ENCODE measurements at places on chromosomes 3 and 15. TPM values are rescaled to one million over a fixed set of nuclear protein-coding genes. Genes with fewer than 3 reads are reported as not detected.

The FSTL1 gene
- 0.94 TPM for total RNA-seq

The SNX22 gene
- total RNA-seq: 0.42 TPM

The PYGO1 gene
- 0.06 TPM for total RNA-seq

The ALPK3 gene
- 0.08 TPM for total RNA-seq

The GOLGA6L10 gene
- total RNA-seq: 0.82 TPM

The DNAH12 gene
- total RNA-seq: 0.08 TPM

The WNT5A gene
- not detected for total RNA-seq

The MRPL46 gene
- total RNA-seq: 48.5 TPM

The GOLIM4 gene
- total RNA-seq: 8.0 TPM

Measured in activated CD8-positive, alpha-beta memory T cell treated with anti-CD3 and anti-CD28 coated beads for 36 hours (primary cell).